ENCODE measurements at places on chromosomes 1 and 21.

DNA sequence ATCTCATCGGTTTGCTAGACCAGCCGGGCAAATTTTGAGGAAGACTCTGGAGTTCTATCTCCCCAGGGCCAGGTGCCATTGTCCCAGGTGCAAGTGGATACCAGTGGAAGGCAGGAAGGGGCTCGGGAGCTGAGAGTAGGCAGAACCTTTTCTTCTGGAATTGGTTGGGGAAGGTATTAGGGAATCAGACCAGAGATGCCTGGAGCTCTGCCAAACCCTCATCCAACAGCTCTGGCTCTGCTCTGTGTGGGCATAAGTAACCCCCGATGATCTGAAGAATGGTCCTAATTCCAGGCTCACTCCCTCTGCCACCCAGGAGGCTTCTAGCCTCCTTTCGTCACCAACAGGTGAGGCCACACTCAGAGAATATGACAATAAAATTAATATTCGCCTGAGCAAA lies 69.9 kb downstream of the PGBD5 start:
- no peak for DNase-seq

- no peak for DNase-seq
Observed at GRCh38 chr1:189958756-189959155, 518.9 kb downstream of the BRINP3 start.

- no peak for DNase-seq
Observed at GRCh38 chr21:43644609-43645008, 14.7 kb downstream of the HSF2BP start.

DNA sequence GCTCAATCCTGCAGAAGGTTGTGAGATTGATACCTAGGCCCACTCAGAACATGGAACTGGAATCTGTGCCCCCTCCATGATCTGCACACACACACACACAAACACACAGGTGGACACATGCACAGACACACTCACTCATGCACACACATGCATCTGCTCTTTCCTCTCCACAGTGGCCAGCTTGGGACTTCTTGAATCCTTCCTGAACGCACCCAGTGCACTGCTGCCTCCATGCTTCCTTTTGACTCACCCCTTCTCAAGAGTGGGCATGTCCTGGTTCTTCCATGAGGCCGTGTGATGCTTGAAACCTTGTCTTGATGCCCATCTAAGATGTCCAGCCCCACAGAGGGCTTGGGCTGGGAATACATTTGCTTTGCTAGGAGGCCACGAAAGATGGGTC lies 25.4 kb upstream of the TENT5C start:
- DNase-seq: no peak

DNA sequence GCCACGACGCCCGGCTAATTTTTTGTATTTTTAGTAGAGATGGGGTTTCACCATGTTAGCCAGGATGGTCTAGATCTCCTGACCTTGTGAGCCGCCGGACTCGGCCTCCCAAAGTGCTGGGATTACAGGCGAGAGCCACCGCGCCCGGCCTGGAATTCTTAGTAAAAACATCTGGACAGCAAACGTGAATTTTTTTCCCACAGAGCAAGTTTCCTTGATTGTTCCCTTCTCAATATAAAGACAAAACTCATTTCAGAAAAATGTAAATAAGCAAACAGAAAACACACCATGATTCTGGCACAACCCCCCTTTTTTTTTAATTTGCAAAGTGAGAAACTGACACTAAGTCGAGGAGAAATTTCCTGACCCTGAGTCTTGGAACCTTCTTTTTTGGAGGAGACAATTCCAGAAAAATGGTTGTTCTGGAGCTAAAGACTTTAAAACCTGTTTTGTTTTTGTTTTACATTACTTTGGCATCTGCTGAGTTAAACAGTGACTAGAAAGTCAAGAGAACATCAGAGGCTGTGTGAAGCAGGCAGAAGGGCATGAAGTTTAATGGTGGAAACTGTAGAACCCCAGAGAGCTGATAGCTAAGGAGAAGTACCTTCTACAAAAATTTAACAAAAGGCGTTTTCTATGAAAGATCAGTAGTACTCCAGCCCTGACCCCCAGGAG lies 10.3 kb upstream of the HMGCS2 start:
- no peak for DNase-seq

GRCh38 chr1:36585569-36586548 lies 103.1 kb upstream of the CSF3R start:
- DNase-seq: no peak

- DNase-seq: no peak
Observed at GRCh38 chr21:40049031-40049930, 182.0 kb downstream of the PCP4 start.

DNA sequence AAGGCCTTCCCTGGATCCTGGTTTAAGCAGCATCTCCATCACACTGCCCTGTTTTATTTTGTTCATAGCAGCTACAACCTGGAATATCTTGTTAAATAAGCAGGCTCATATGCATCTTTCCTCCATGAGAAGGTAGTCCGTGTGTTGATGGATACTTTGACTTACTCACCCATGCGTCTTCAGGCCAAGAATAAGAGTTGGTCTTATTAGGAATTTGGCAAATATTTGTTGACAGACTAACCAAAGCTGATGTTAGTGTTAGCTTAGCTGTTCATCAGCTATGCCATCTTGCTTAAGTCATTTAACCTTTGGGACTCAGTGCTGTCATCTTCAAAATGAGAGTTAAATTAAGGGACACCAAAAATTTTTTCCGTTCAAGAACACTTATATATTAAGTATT lies 59.2 kb downstream of the SASS6 start:
- DNase-seq: no peak

Data from GM06990 (cell line).